NCI-H187 (cell line): ENCODE measurements at places on chromosomes 1 and 21.

- no peak for DNase-seq
These were observed 11.4 kb downstream of the AKNAD1 start for GRCh38 chr1:108845446-108845845.

GRCh38 chr1:20184997-20185833 is 681 bp upstream of the UBXN10 start:
- no peak for DNase-seq

- DNase-seq, result no peak
These were observed 2.4 kb downstream of the ACTN2 start for GRCh38 chr1:236688705-236689104.

GRCh38 chr21:26116456-26117011 is 54.0 kb downstream of the APP start:
- DNase-seq, result no peak

- no peak for DNase-seq
These were observed 61.7 kb downstream of the LGR6 start for GRCh38 chr1:202255343-202255742.

- no peak for DNase-seq
These were observed 37.0 kb downstream of the IRF2BP2 start for GRCh38 chr1:234572966-234573365.

GRCh38 chr1:26700711-26701110 is 4.9 kb downstream of the ARID1A start:
- no peak for DNase-seq

- no peak for DNase-seq
These were observed 161.3 kb downstream of the TSEN15 start for GRCh38 chr1:184212649-184213314.

DNA sequence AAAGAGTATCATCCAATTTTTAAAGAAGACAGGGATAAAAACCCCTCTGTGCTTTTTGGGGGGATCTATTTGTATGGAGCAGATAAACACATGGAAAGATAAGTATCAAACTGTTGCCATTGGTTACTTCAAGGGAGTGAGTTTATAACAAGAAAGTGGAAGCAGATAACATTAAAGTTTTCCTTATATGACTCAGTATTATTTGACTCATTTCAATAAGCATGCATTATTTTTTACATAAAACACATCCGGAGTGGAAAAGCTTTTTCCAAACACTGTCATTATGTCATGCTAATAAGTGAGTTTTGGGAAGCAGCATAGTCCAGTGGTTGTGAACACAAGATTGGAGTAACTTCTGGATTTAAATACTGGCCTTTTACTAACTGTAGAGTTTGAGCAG is 452.2 kb downstream of the LTN1 start:
- no peak for DNase-seq

DNA sequence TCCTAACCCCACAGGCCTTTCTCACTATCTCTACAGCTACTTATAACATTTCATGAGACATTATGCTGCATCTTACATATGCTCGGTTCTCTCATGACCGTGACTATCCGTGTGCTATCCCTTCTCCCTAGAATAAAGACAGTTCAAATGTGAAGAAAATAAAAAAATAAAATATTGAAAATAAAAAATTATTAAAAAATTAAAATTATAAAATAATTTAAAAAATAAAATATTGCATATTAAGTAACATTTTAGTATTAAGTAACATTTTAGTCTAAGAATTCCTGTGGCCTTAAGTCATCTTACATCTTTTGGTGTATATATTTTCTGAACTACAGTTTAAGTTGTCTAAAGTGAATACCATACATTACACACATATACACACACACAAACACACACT is 415.5 kb downstream of the DPYD start:
- no peak for DNase-seq

DNA sequence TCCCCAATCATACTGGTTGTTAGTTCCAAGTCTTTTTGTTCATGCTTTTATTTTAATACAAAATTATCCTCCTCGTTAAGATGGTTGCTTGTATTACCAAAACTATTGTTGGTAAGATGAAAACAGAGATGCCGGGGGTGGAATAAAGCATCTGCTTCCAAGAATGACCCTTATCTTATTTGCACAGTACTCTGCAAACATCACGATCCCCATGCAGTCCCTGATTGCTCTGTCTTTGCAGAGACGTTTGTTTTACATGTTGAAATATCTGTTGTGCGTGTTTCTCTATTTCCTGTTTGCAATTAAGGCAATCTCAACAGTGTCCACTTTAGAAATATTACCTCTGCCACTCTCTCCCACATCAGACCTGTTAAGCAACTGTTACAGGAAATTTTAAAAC is 141.3 kb upstream of the NCAM2 start:
- DNase-seq, result peak; percentile 57

DNA sequence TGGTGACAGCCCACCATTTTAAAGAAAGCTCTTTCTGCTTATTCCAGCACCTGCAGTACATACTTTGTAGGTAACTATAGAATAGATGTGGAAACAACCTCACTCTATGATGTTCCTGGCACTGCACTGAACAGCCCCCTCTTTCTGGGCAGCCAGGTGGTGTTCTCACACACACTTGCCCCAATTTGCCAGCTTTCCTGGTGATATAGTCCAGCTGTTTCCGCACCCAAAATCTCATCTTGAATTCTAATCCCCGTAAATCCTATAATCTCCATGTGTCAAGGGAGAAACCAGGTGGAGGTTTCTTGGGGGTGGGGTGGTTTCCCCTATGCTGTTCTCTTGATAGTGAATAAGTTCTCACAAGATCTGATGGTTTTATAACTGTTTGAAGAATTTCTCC is 102.2 kb downstream of the FCRL5 start:
- no peak for DNase-seq

DNA sequence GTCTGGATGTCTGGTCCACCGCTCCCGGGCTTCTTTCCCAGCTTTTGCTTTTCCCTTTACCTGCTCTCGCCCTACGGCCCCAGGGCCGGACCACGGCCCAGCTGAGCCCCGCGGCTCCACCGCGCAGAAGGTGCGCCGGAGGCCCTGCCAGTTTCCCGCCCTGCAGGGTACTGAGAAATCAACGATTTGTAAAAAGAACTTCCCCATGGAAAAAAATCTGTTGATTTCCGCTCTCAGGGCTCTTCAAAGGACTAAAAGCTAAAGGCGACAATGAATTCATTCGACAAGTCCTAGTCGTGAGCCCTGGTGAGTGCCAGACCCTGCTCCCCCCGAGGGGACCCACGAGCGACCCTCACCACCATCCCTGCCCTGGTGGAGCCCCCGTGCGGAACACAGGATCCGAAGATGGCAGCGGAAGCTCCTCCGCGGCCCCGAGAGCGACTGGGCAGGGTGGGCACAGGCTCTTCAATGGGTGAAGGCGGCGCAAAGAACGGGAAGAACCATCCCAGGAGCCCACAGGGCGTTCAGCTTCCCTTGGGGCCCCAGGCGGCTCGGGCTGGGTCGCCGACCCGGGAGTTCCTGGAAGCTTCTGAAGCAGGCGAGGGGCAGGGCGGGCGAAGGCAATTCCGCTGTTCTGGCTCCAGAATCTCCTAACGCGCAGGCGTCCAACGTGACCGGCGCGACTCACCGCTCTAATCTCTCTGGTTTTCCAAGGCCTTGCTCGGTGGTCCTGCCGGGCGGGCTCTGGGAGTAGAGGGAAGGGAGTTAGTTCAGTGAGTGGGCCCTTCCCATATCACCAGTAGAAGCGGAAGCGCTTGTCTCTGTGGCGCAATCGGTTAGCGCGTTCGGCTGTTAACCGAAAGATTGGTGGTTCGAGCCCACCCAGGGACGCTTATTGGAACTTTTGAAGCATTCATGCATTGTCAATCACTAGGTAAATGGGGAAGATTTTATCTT is 6.6 kb upstream of the RNU1-2 start:
- no peak for DNase-seq

DNA sequence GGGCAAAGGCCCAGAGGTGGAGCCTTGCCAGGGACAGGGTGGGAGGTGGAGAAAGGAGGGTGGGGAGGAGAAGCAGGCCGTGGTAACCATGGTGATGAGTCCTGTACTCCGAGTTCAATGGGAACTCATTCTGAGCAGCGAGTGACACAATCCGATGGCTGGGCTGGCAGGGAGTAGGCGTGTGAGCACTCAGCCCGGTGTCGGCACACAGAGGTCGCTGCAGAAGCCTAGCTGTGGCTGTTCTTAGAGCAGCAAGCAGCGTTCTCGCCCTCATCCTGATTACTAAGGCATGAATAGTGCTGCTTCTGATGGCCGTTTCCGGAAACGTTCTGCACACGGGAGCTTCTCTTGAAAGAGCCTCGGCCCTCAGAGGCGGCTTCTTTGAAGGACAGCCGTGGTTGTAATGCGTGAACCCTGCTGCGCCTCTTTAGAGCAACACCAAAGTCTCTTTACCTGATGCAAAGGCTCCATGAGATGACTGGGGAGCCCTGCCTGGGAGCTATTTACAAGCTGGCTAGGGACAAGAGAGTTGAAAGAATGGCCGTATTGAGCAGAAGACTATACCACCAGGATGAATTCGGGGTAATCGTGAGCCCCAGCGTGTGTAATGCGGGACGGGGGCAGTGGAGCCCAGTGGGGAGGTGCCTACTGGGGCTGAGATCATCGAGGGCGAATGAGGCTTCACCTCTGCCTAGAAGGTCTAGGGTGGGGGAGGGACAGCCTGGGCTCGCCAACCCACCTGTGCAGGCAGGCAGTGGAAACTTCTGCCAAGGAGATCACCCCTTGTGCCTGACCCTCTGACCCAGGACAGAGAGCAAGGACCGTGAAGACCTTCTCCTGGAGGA is 72.8 kb upstream of the PAX7 start:
- DNase-seq, result peak; percentile 34

DNA sequence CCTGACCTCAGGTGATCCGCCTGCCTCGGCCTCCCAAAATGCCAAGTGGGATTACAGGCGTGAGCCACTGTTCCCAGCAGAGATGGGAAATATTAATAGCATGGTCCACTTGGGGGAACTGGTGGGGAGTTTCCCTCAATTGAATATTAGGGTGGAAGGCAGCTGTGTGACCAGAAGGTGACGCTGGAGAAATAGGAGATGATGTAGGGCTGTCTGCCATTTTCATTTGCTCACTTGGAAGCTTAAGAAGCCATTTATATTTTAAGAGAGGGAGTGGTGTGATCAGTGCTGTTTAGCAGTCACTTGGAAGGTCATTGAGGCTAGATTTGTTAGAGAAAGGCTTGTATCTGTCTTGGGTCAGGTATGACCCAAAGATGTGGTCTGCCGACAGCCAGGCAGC is 19.9 kb downstream of the KDM4A start:
- DNase-seq, result no peak

- DNase-seq, result no peak
These were observed 14.5 kb upstream of the CCDC185 start for GRCh38 chr1:223378754-223379153.

DNA sequence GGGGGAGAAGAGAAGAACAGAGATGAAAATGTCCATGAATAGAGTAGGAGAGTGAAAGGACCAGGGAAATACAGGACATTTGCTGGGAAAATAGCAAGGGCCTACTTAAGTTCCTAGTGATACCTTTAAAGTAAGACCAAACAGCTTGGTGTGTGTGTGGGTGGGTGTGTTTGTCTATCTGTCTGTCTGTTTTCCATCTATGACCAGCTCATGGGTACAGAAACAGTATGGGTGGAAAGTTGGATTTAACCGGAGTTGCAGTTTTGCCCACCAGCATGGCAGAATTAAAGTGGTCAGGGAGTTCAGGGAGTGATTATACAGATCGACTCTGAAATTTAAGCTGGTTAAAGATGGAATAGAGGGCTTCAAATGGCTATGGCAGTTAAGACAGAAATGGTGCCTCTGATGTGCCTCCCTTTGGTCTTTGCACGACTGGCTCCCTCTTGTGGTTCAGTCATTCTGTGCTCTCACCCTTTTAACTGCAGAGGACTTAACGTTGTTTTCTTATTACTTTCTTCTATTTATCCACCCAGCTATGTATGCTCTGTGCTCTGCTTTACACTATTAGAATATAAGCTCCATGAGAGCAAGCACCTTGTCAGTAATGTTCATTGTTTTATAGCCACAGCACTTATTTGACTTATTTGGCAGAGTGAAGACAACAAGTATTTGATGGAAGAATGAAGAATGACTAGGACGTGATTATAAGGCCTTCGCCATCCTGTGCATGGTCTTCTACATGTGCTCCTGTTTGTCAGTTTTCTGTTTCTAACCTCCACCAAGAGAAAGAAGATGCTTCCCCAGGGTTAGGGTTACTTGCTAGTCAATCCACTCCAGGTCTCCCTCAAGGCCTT is 72.7 kb upstream of the AK4 start:
- DNase-seq, result peak; percentile 15

GRCh38 chr1:2019172-2019543 is at the start of gene GABRD:
GABRD (plus strand) TSS chr1:2019345; CDS start chr1:2019424, 79 bp downstream.
- no peak for DNase-seq

- DNase-seq, result peak; percentile 2
These were observed 205.7 kb upstream of the RRP15 start for GRCh38 chr1:218079347-218079746.

- DNase-seq, result no peak
These were observed 6.5 kb downstream of the SOAT1 start for GRCh38 chr1:179300112-179300511.

GRCh38 chr1:232012773-232013386 is 386.3 kb downstream of the DISC1 start:
- DNase-seq, result no peak

- no peak for DNase-seq
These were observed 100.1 kb upstream of the PLXNA2 start for GRCh38 chr1:208344202-208344857.

GRCh38 chr1:43711524-43712386 is 4.4 kb downstream of the ST3GAL3 start:
- DNase-seq, result no peak

DNA sequence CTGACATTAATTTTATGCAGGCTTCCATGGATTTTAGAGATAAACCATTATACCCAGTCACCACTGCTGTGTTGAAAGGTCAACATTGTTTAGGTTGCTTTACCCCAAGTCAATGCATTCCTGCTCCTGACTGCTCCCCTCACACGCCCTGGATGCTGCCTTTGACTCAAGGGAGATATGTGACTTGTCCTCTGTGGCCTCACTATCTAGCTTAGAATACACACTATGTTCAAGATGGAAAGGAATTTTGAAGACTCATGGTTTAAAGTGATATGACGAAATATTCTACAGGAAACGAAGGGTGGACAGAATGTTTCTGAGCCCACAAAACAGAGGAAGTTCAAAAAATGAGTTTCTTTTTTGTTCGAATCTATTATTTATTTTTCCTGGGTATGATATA is 170.4 kb upstream of the NR5A2 start:
- no peak for DNase-seq

GRCh38 chr1:66025188-66025587 is 232.5 kb downstream of the PDE4B start:
- DNase-seq, result no peak

DNA sequence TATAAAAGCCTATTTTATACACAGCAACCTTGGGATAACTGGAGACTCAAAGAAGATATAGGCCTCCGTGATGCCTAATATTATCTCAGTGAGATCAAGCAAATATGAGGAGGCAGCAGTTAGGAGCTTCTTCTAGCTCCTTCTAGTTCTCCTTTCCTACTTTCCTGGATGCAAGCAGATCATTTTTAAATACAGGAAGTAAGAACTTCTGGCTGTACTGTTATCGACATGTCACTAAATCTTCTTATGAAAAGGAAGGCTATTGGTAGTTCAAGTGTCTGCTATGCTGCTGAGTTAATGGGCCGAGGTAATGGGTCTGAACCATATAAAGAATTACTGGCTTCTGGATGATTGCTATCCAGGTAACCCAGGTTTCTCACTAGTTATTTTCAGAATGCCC is 15.9 kb downstream of the HSPA13 start:
- DNase-seq, result no peak

- no peak for DNase-seq
These were observed 16.5 kb upstream of the BCAS2 start for GRCh38 chr1:114597949-114598348.

- DNase-seq, result no peak
These were observed 8.6 kb upstream of the PKP1 start for GRCh38 chr1:201274616-201275252.
